ENCODE measurements at places on chromosomes 5 and 9.

GRCh38 chr9:120100595-120100994 lies 479.4 kb downstream of the CDK5RAP2 start:
- no peak for ATAC-seq

DNA sequence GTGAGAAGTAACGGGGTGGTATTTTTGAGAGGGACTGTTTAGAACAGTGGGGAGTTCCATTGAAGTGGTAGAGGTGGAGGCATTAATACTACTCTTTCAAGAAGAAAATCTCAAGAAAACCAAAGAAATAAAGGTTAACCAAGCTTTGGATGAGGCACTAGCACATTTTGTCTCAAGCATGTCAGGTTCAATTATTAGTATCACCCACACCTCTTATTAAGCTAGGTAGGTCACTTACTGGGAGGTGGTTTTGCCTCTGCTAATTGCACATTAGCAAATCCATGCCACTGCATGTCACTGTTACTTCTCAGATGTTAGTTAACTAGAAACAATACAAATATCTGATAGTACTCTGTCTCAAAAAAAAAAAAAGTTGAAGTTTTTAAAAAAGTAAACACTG lies 10.2 kb downstream of the RABGAP1 start:
- ATAC-seq, result no peak

DNA sequence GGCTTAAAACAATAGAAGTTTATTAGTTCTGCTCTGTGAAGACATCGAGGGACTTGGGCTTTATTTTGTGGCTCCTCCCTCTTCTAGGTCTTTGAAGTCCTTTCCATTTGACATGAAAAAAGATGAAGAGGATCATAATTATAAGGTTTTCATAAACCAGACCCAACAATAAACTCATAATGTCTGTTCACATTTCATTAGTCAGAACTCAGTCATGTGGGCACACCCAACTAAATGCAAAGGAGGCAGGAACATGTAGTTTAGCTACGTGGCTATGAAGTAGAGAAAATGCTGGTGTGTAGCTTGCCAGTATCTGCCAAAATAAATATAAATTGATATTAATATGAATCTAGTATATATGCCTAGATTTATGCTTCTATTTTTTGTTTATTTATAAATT lies 393.9 kb upstream of the C9orf72 start:
- no peak for ATAC-seq

- no peak for ATAC-seq
These were observed 829.2 kb upstream of the DMAC1 start for GRCh38 chr9:8628791-8629190.

GRCh38 chr5:126769703-126770102 lies 7.2 kb upstream of the LMNB1 start:
- no peak for ATAC-seq

GRCh38 chr5:61004448-61004847 lies 59.4 kb downstream of the NDUFAF2 start:
- ATAC-seq, result no peak

DNA sequence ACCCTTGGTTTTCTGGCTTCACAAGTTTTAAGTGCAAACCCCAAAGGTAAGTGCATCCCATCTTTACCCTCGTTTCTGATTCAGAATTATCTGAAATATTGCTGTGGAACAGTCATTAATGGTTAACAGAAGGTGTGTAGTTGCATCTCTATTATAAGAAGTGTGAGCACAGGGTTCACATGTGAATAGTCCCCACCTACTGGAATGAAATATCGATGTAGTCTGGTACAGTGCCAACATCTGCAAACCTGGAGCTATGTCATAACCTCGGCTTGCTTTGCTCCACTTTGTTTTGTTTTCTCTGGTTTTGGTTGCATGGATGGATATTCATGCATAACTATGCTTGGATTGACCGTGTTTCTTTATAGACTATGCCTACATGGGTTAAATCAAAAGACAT lies 12.6 kb downstream of the HTR4 start:
- ATAC-seq, result no peak

GRCh38 chr5:93620487-93621326 lies 37.7 kb downstream of the NR2F1 start:
- ATAC-seq, result peak; percentile 87

GRCh38 chr9:105157171-105157583 lies 87.3 kb upstream of the SLC44A1 start:
- ATAC-seq, result peak; percentile 51

- ATAC-seq, result no peak
These were observed 42.1 kb upstream of the FAM240B start for GRCh38 chr9:38761999-38762398.

DNA sequence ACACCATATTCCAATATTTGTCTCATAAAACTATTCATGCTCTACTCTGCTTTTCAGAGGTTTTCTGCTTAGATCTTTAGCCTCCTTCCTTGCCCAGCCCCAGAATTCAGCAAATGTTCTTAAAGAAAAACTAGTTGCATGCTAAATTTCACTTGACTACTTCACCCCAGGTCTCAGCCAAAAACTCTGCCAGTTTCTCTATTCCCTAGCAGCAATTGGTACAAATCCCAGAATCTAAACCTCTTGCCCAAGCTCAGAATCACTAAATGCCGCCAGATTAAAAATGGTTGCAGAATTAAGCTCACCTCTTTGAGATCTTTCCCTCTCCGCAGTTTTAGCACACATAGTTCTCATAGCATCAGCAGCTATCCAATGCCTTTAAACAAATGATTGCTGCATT lies 331.2 kb upstream of the SMARCA2 start:
- ATAC-seq, result no peak

- ATAC-seq, result no peak
These were observed 383.6 kb downstream of the CCDC171 start for GRCh38 chr9:15936306-15936921.

- no peak for ATAC-seq
These were observed 124.3 kb downstream of the CCDC192 start for GRCh38 chr5:127827451-127827850.

- no peak for ATAC-seq
These were observed 52.4 kb downstream of the ANKH start for GRCh38 chr5:14818931-14819790.

GRCh38 chr5:80686757-80687156 lies 32.0 kb upstream of the DHFR start:
- ATAC-seq, result no peak

- ATAC-seq, result no peak
These were observed 304.5 kb downstream of the CWC27 start for GRCh38 chr5:65073250-65073661.

DNA sequence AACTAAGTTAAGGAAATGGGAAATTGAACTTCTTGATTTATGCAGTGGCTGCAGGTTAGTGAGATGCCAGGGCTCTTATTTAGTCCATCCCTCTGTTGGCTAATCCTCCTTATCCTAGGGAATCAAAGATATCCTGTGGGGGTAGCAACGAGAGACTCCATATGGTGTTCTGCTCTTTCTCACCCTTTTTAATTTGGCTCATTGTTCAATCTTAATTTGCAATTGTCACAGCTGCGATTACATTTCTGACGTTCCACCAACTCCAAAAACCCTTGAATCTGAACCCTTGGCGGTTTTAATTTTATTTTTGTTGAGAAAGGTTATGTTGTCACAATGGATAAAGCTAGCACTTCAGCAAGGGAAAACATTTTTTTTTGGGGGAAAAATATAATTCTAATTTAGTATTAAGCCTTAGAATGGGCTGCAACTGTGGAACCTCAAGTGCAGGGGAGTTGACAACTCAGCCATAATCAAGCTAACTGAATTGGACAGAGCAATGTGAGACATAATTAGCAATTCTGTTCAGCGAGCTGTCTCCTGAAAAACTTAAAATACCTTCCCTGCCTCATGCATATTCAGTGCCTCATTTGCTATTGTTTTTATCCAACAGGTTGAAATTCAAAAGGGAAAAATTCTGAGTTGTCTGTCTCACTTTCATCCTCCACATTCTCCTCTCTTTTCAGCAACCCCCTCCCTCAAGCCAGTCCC lies 91.3 kb downstream of the MAT2B start:
- ATAC-seq, result no peak

DNA sequence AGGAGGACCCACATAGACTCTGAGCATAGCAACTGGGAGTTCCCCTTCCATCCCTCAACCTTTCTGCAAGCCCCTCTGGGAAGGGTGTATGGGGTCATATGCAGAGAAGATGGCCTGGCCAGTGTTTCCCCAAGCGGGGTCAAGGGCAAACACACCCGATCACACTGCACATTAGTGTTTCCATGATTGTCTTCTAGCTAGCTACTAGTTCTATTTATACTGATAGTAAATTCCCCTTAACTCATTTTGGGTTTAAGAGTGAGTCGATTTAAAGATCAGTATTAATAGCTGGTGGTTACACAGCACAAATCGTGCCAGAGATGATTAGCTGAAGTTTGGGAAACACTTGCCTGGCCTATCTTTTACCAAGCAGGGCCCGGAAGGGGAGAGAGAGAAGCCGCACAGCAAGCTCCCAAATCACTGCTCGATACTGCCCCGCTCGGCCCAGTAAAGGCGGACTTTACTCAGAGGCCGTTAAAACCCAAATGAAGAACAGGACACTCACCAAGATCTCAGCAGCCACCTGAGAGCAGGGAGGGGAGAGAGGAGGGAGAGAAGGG lies 29.4 kb upstream of the TNIP1 start:
- peak; percentile 51 for ATAC-seq

- ATAC-seq, result peak; percentile 67
These were observed at the start of gene SEPTIN8 for GRCh38 chr5:132777209-132778069. TSS of gene SEPTIN8 (minus strand) at chr5:132777239. CDS start at chr5:132777137, 102 bp downstream.

- ATAC-seq, result no peak
These were observed 5.3 kb downstream of the SLC1A3 start for GRCh38 chr5:36611520-36612274.

DNA sequence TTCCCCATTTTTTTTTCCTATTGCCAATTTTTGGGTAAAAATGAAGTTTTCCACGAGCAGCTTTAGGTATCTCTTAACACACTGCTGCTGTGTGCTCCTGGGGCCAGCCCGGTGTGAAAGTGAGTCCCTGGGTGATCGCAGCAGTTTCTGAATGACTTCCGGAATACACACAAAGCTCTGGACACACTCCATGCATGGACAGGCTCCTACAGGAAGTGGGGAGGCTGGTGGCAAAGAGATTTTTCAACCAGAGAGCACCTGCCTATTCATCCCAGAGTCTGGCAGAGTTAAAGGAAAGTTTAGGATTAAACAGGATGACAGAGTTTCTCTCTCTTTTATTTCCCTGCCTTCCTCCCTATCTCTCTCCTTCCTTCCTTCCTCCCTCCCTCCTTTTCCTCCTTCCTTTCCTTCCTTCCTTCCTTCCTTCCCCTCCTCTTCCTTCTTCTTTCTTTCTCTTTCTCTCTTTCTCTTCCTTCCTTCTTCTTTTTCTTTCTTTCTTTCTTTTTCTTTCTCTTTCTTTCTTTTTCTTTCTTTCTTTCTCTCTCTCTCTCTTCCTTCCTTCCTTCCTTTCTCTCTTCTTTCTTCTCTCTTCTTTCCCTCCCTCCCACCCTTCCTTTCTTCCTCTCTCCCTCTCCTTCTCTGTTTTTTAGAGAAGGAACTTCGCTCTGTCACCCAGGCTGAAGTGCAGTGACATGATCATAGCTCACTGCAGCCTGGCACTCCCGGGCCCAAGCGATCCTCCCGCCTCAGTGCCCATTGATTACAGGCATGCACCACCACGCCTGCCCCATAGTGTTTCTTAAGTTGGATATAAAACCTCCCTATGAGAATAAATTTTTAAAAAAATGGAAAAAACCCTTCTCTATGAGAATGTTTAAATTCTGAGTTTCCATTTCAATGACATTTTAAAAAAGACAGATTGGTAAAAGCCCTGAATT lies 38.7 kb upstream of the UBTD2 start:
- no peak for ATAC-seq

DNA sequence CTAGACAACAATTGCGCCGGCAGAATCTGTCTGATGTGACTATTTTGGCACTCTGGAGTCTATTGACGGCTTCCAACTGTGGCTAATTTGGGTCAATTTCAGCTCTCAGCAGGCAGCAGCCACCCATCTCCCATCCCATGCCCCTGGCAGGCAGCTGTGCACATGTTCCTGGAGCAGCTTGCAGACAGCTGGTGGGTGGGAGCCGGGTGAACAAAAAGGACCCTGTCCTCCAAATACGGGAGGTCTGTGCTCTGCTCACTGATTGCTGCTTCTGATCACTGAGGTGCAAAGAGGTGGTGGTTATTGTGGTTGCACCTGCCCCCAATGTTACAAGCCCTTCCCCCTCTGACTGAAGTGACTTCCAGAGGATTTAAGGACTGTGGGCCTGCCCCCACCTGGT lies 45.0 kb upstream of the N4BP3 start:
- ATAC-seq, result no peak

Measured in activated CD4-positive, CD25-positive, alpha-beta regulatory T cell treated with anti-CD3 and anti-CD28 coated beads, Interleukin-2, amount 50 U/mL, for 24 hours (primary cell).